SK-N-MC (cell line): ENCODE measurements at places on chromosomes 3 and 15.

DNA sequence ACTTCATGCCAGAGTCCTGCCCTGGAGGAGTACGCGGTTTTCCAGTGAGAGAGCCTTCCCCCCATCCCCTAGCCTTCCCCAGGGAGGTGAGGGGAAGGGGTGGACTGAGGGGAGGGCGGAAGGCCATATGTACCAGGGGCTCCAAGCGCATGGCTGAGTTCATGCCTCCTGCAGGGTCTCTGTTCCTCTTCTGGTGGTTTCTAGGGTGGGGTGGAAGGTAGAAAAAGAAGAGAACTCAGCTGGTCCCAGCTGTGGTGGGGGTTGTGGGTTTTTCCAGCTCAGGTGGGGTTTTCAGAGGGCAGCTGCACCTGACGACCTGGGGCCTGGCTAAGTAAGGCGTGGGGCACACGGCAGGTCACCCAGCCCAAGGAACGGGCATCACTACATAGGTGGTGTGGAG, 10.7 kb upstream of the IQSEC1 start:
- no peak for DNase-seq

GRCh38 chr15:65408324-65409035, 14.3 kb downstream of the IGDCC4 start:
- no peak for DNase-seq

- no peak for DNase-seq
Measured at GRCh38 chr3:64593350-64593749, 94.5 kb downstream of the ADAMTS9 start.

GRCh38 chr15:59764775-59765174, 75.7 kb upstream of the BNIP2 start:
- no peak for DNase-seq

DNA sequence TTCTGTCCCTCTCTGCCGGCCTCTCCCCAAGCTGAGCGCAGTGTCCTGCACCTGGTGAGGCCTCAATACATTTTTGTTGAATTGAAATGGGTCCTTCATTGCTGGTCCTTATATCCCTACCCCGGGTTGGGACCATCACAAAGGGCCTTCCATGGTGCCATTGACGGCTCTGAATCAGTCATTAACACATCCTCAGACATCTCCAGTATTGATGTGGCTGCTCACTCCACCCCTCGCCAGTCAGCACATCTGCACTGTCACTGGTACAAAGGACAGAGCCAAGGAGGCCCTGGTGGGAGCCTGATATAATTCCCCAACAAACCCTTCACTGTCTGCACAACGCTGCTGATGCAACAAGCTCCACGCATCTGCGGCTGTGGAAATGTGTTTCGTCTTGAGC, 191.6 kb upstream of the TOPAZ1 start:
- DNase-seq: no peak

DNA sequence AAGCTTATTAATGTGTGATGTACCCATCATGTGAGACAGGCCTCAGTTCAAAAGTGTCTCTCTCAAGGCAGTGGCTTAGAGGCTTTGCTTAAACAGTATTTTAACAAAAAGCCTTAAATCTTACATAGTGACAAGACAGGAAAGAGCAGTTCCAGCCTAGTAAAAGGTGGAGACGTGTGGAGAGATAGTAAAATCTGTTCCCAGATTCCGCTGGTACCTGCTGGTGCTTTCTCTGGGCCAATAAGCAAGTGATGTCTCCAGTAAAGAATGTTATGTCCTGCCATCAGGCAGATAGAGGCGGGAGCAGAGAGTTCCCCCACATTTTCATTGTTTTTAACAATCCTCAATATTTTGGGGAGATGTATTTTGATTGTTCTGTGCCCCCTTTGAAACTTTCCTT, 135.0 kb downstream of the VPS8 start:
- no peak for DNase-seq

DNA sequence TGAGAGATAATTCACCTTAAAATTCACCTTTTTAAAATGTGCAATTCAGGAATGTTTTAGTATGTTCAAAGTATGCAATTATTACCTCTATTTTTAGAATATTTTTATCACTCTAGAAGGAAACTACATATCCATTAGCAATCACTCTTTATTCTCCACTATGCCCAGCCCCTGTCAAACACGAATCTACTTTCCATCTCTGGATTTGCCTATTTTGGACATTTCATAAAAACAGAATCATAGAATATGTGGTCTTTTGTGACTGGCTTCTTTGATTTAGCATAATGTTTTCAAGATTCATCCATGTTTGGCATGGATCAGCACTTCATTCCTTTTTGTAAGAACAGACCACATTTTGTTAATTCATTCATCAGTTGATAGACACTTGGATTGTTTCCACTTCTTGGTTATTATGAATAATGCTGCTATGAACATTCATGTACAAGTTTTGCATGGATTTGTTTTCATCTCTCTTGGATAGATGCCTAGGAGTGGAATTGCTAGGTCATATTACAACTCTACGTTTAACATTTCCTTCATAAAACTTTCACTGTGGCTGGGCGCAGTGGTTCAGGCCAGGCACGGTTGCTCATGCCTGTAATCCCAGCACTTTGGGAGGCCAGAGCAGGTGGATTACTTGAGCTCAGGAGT, 12.7 kb downstream of the HMCES start:
- no peak for DNase-seq

GRCh38 chr3:39754549-39754948, 54.9 kb upstream of the MYRIP start:
- DNase-seq: no peak

DNA sequence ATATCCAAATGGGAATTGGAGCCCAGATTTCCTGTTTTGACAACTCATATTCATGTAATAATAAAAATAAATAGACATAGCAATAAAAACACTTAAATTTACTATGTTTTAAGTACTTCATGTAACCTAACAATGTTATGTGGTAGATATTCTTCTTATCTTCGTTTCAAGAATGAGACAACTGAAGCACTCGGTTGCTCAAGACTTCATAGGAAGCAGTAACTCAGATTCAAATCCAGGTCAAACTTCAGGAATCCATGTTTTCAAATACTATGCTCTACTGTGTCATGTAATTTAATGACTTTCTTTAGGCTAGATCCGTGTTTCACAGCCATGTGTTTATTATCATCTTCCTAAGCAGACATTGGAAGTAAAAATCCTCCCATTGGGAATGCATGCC, 492.2 kb downstream of the CNTN3 start:
- no peak for DNase-seq

- DNase-seq: no peak
Measured at GRCh38 chr3:46440531-46441294, 24.0 kb downstream of the LTF start.

GRCh38 chr3:7913283-7913682, 588.3 kb upstream of the LMCD1 start:
- no peak for DNase-seq

GRCh38 chr3:64816355-64816754, 128.6 kb upstream of the ADAMTS9 start:
- DNase-seq: no peak

GRCh38 chr3:42184651-42185443, 81.1 kb downstream of the CCK start:
- no peak for DNase-seq

DNA sequence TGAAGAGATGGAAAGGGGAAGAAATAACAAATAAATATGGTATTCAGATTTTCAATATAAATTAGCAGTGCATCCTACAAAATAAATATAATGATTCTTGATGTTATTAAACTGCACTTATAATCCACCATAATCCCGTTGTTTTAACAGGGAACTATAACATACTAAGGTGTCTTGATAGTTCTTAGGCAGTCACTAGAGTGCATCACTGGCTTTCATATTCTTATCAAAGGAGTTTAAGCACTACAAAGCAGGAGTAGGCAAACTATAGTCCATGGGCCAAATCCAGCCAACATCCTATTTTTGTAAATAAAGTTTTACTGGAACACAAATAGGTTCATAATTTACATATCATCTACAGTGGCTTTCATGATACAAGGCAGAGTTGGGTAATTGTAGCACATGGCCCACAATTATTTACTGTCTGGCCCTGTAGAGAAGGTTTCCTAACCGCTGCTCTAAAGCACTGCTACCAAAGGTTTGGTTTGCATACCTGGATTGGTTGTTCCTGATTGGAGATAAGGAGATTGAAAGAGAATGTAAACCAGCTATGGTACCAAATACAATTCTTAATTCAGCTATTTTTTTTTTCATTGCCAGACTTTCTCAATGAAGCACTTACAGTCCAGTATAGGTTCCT, 104.3 kb downstream of the ZNF280D start:
- no peak for DNase-seq
